ENCODE measurements at places on chromosomes 12 and 14. TPM values are rescaled to one million over a fixed set of nuclear protein-coding genes. Genes with fewer than 3 reads are reported as not detected.

The DDHD1 gene
- total RNA-seq: 8.2 TPM

The COX8C gene
- total RNA-seq: not detected

The TMEM63C gene
- not detected for total RNA-seq

The DDX51 gene
- 13.9 TPM for total RNA-seq

The ZNF891 gene
- 0.98 TPM for total RNA-seq

The ZFHX2 gene
- 0.65 TPM for total RNA-seq
